ENCODE measurements at places on chromosomes 6 and 20.
A peak's percentile ranks its signal among the peaks of the same experiment; 100 is the strongest.

DNA sequence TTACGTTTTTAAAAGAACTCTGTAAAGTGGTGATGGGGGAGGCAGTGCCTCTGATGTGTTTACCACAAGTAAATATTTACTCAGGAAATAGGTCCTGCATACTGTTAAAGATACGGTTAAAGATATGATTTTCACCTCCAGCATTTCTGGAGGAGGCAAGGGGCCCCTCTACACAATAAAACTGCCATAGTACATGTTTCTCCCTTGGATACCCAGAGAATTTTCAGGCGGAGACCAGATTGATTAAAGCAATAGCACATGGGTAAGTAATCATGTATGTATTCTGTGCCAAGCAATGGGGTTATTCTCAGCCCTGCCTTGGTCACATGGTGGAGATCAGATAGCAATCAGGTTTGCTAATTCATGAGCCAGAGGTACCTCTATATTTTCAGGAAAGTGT lies 9.6 kb downstream of the RIPOR2 start:
- DNase-seq: peak; percentile 50

DNA sequence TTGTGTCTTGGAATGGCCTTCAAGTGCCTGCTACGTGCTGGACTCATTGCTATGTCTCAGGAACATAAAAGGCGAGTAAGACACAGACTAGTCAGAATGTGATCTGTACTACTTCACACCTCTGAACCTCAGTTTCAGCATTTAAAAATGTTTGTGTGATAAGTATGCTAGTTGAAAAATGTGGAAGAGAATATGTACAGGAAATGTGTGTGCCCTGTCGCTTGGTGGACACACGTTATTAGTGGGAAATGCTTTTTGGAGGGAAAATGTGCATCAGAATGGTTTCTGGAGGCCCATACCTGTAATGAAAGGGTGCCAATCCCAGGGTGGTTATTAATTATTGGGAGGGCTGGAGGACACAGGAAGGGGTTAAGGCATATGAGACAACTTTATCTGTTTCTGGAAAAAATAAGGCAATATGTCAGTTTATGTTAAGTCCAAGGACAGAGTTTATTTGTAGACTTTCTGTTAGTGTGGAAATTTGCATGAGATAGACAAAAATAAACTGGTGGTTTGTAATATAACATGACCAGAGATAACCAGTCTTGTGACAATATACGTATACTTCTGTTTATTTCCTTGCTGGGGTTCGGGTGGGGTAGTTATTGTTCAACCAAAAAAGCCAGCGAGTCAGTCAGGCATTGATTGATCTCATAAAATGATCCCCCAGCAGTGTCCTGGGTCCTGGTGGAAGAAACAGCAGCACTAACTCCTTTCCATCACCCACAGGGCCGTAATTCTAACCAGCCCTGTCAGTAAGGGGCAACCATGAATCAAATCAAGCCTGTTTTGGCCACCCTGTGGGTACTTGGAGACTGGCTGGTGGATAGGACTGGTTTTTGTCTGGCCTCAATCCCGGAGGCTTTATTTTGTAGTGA lies 117.9 kb downstream of the JARID2 start:
- DNase-seq: no peak

DNA sequence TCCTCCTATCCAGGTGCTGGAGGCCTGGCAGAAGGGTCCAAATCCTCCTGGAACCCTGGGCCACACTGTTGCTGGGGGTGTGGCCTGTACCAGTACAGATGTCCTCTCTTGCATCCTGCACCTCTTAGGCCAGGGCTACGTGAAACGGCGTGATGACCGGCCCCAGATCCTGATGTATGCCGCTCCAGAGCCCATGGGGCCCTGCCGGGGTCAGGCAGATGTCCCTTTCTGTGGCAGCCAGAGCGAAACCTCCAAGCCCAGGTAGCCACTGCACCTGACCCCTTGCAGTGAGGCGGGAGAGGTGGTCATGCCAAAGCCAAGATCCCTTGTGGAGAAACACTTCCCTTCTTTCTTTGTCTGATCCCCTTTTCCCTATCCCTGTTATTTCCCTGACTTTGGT lies 14.2 kb downstream of the DNPH1 start:
- DNase-seq: no peak

- no peak for DNase-seq
These were observed 38.2 kb downstream of the ZBTB46 start for GRCh38 chr20:63792866-63793265.

DNA sequence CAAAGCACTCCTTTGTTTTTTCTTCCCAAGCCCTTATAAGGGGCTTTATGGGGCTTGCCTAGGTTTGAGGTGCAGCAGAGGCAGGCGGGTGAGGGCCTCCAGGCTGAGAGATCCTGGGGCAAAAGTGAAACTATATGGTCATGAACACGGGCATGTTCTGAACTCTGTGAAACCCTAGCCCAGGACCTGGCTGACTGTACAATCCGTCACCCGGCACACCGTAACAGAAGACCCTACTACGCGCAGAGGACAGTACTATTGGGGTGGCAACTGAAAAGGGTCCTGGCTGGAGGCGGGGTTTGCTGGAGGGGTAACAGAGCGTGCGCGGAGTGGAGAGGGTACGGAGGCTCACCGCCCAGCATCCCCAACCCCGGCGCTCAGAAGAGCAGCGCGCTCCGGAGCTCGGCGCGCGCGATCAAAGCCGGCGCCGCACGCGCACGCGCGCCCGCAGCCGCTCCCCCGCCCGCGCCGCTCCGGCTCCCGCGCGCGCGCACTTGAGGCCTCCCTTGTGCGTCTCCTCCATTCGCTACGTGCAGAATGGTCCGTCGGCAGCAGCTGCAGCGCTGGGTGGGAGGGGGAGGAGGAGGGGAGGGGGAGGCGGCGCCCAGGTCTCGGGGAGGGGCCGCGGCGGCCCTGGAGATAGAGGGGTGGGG lies 54.2 kb downstream of the MRPL14 start:
- DNase-seq: peak; percentile 76

- DNase-seq: no peak
These were observed 12.2 kb upstream of the TAAR9 start for GRCh38 chr6:132525866-132526265.

DNA sequence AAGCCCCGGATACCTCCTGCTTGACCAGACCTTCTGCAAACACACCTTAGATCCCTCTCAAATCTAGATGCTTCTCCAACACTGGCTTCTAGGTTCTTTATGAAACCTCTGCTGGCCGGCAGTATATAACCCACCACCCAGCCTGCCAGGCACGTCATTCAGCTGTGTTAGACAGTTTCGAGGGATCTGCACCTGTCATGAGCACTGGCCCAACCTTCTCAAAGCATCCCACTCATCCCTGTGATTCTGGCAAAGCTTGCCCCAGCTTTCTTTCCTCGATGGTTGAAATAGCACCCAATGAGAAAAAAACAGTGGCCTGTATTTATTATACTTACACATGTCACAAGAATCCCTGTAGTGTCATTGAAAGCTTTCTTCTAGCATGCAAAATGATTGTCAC lies 157.8 kb downstream of the MTHFD1L start:
- DNase-seq: no peak

DNA sequence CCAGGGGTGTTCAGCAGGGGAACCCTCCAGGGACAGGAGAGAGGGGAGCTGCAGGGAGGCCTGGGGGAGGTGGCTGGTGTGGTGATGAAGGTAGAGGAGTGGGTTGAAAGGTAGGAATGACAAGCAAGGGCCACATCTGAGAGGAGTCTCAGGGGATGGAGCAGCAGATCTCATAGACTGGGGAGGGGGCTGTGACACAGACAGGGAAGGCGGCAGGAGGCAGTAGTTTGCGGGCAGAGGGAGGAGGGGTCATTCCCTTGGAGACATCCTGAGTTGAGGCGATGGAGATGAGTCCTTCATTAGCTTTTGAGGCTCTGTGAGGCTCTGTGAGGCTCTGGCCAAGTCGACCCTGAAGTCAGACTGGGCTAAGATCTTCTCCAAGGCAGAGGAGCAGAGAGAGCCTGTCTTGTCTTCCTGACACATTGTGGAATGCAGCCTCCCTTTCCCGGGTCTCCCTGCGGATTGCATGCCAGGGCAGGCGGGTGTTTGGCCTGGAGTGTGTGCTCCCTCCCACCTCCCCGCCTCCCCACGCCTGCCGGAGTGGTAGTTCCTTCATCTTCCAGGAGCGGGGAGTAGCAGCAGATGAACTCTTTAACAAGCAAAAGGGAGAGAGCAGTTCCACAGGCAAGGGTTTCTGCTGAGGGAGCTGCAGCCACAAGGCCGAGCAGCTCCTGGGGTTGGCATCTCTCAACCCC lies 34.3 kb upstream of the MLN start:
- DNase-seq: no peak

DNA sequence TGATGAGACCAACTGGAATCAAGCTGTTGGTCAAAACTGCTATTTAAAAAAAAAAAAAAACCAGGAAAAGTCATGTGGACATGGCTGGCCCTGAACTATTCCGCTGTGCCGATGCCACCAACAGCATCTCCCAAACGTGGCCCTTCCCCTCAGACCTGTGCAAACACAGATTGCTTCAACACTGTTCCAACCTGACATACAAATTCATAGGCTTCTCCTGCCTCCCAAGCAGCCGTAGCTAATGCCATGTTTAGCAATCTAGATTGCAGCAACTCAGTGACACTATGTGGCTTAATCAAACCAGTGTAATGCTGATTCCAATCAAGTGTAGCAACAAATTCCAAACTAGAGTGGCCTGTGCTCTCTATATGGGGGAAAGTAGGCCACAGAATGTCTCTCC lies 16.2 kb downstream of the PRKN start:
- DNase-seq: no peak

DNA sequence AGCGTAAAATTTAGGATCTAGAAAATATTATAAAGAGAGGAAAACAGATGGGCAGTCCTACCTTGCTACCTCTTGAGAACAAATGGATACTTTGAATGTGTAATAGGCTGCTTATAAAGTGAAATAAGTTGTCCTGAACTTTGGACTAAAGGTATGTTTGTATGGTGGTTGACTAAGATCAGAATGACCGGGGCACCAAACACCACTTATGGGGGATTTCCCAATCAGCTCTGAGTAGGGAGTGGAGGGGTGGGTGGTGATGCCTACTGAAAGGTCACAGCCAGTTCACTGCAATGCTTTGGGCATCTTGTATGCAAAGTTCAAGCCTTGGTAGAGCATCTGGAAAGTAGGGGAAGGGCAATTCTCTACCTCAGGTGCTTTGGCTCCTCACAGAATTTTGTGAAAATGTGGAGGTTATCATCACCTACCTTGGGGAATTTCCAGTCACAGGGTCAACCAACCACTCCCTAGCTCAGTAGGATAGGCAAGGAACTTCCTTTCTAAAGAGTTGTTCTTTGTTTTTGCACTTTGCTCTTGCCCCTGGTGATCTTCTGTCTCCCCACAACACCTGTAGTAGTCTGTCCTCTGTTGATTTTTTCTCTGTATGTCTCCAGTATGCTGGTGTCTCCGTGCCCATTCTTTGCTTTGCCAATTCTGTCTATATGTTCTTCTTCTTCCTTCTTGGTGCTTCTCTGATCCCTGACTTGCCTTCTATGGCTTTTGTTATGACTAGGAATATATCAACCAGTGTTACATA lies at the start of gene TRIM31:
TRIM31 (minus strand) TSS at position 88 of the 757 bp plus-strand sequence. CDS start 285 bp downstream, outside the sequence.
- DNase-seq: no peak

DNA sequence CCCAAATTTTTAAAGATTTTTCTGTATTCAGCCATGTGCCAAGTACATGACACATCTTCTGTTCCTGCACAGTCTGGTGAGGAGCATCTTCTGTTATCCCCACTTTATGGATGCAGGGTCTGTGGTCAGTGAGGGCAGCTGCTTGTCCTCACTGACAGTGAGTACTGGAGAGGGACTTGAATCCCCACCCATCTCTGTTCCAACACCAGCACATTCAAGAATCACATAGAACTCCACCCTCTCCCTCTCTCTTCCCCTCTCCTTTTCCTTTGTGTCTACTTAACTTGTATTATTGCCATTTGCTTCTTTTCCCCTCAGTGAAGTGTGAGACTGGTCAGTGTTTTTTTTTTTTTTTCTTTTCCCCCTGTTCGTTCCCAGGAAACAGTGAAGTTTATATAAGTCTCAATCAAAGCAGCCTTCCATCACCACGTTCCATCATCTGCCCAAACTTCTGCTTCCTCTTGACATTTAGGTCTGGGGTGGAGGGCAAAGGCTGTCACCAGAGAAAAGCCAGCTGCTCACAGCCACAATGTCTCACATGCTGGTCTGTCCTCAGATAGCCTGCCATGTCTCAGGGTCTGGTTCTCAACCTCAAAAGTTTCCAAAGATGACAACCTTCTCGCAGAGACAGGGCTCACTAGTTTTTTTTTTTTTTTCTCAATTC lies 110.0 kb upstream of the SSTR4 start:
- no peak for DNase-seq

- DNase-seq: no peak
These were observed 83.5 kb upstream of the PROKR2 start for GRCh38 chr20:5400164-5400762.

- no peak for DNase-seq
These were observed 52.2 kb downstream of the ZMYND8 start for GRCh38 chr20:47304287-47304686.

DNA sequence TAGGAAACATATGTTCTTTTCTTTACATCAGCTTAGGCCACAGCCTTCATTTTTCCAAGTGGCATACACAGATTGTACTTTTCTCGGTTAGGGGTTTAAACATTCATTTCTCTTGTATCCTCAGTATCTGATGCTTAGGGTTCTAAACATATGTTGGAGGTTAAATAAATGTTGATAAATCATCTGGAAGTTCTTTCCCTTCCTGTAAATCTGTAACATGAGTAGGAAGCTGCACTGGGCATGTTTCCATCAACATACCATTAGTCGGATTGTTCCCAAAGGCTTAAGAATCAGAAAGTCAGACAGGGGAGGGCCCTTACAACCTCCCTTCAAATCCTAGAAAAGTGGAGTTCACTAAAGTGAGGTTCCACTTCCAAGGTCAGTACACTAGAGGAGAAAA lies 54.8 kb upstream of the BCLAF1 start:
- no peak for DNase-seq

GRCh38 chr6:105318660-105319059 lies 84.2 kb downstream of the PREP start:
- DNase-seq: no peak

DNA sequence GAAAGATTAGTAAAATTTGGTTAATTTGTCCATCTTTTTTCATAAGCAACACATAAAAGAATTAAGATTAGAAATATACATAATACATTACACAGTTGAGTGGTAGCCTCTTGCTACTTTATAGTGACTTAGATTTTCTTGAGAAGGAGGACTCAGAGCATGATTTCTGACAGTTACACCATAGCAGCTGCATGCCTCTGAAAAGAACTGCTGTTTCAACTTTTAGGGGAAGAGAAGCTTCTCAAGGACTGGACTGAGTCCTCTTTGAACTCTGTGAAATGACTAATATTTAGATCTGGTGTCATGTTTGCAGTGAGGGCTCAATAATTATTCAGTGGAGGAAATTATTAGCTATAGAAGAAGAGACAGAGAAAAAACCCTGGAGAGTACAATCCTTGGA lies 272.5 kb downstream of the BTBD9 start:
- no peak for DNase-seq

GRCh38 chr6:130252527-130253237 lies 29.9 kb upstream of the SAMD3 start:
- no peak for DNase-seq

GRCh38 chr6:166567107-166567506 lies 19.4 kb downstream of the RAMACL start:
- no peak for DNase-seq

- no peak for DNase-seq
These were observed 128.9 kb downstream of the SCML4 start for GRCh38 chr6:107695061-107695720.

Data from CD4-positive, alpha-beta T cell treated with Interleukin-4 for 1 hour (primary cell).